ENCODE measurements at places on chromosomes 16 and 17. TPM values are rescaled to one million over a fixed set of nuclear protein-coding genes. Genes with fewer than 3 reads are reported as not detected.

ATMIN gene
- total RNA-seq = 79.5 TPM

SNX20 gene
- not detected for total RNA-seq

TSPOAP1 gene
- 91.7 TPM for total RNA-seq

PRR35 gene
- not detected for total RNA-seq

NKD1 gene
- 3.1 TPM for total RNA-seq

CA10 gene
- total RNA-seq = 12.2 TPM
